HEK293T (cell line): ENCODE measurements at places on chromosomes 16 and 17.

DNA sequence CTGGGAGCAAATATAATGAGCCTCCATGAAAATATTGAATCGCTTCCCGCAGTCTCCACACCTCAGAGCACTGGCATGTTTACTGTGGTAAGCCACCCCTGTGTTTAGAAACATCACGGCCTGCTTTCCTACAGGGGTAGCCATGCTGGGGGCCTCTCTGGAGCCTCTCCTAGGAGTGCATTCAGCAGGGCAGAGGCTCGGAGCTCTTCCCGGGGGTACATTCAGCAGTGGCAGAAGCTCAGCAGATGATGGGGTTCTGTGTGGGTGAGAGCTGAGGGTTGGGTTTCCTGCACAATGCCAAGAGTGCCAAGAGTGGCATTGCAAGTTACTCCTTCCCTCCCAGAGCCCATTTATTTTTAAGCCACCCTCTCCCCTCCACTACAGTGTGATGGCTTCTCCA is 386.6 kb downstream of the SEC14L1 start:
- no peak for DNase-seq

DNA sequence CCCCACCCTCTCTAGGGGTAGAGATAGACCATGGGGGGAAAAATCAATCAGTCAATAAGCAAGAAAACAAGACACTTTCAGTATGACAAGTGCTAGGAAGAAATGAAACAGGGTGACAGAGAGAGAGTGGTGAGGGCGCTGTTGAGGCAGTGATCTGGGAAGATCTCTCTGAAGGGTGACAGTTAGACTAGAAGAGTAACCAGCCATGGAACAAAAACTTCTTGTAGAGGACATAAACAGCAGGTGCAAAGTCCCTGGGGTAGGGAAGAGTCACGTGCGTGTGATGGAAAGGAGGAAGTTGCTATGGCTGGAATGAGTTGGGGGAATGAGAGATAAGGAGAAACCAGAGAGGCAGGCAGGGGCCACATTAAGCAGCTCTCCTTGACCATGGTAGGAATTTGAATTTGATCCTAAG is 16.8 kb upstream of the EMP2 start:
- DNase-seq = no peak

- peak; percentile 92 for DNase-seq
Measured at GRCh38 chr17:7296189-7296861, 1.9 kb upstream of the YBX2 start.

GRCh38 chr16:4315186-4316107 is at the start of gene GLIS2:
Gene GLIS2, plus strand, starts transcription at chr16:4316067. Its CDS starts 16,214 bp downstream, at chr16:4332281.
- DNase-seq = peak; percentile 74

- DNase-seq = no peak
Measured at GRCh38 chr17:69908626-69909368, 166.2 kb upstream of the KCNJ16 start.

DNA sequence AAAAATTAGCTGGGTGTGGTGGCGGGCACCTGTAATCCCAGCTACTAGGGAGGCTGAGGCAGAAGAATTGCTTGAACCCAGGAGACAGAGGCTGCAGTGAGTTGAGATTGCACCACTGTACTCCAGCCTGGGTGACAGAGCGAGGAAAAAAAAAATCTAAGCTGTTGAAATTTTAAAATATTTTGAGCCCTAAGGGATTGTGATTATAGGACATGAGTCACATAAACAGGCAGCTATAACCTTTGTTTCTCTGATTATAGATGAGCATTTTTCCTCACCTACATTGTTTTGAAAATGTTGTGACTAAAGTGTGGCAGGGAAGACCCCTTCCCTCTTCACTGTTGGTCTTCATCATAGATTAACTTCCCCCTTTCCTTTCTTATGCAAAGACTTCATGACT is 135.5 kb downstream of the MGAT5B start:
- DNase-seq = no peak

GRCh38 chr17:4038076-4038475 is 73.8 kb upstream of the ATP2A3 start:
- no peak for DNase-seq

DNA sequence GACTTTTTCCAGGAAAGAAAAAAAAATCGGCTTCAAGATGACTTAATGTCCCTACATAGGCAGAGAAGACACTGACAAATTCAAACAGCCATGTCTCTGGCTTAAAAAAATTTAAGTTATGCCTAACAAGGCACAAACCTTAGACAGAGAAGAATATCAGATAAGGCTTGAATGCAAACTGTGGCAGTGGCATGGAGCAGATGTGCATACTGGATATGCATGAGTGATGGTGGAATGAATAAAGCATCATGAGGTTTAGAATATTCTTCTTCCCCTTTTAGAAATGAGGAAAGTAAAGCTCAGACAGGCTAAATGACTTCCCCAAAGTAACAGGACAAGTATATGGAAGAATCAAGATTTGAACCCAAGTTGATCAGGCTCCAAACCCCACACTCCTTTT is 23.2 kb upstream of the WSCD1 start:
- no peak for DNase-seq

- DNase-seq = peak; percentile 93
Measured at GRCh38 chr16:89560378-89561141, at the start of gene RPL13. Gene RPL13, plus strand, starts transcription at chr16:89560682. Its CDS starts 278 bp downstream, at chr16:89560960.

GRCh38 chr17:28857905-28858800 is 3.3 kb downstream of the ERAL1 start:
- no peak for DNase-seq

GRCh38 chr17:27376637-27377547 is 79.4 kb upstream of the KSR1 start:
- DNase-seq = no peak

DNA sequence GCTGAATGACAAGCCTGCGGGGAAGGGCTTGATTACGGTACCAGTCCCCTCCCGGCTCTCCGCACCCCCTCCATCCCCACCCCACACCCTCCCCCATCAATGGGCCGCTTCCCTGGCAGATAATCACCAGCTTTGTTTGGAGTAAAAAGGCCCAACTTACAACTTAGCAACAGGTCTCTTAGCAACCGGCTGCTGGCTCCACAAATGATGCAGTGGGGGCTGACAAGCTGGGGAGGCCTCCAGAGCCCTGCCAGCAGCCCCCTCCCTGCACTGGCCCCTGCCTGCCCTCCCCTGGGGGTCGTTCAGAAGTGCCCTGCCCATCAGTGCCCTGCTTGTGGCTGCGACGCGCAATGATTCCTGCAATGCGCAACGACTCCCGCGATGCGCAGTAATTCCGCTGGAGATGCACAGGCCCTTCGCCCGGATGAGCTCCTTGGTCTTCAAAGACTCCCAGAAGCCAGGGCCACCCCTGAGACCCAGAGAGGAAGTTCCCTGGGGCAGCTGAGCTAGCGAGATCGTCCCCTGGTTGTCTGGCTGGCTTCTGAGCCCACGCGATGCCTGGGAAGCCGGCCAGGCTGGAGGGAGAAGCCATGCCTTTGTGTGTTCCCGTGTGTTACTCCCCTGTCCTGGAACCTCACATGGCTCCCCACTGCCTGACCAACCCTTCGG is 23.3 kb downstream of the CPNE2 start:
- no peak for DNase-seq

DNA sequence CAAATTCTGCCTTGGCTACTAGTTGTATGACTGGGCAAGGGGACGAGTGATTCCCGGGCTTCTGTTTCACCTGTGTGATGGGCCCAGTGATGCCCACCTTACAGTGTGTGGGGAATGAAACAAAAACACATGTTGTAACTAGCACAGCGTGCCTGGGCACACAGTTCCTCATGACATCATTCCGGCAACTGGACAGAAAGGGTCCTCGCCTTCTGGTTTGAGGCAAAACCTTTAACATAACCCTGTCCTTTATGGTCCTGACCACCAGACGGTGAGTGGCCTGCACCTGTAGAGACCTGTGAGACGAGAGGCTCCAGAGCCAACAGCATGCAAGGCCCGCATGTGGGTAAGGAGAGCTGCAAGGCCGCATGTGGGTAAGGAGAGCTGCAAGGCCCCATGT is 7.7 kb upstream of the SLC38A8 start:
- no peak for DNase-seq
